CD4-positive, alpha-beta T cell treated with Interleukin-2 at 100 ng/mL for 4 hours (primary cell): ENCODE measurements at places on chromosomes 1 and 21.

GRCh38 chr1:117818456-117818855 is 111.0 kb downstream of the GDAP2 start:
- DNase-seq, result no peak

DNA sequence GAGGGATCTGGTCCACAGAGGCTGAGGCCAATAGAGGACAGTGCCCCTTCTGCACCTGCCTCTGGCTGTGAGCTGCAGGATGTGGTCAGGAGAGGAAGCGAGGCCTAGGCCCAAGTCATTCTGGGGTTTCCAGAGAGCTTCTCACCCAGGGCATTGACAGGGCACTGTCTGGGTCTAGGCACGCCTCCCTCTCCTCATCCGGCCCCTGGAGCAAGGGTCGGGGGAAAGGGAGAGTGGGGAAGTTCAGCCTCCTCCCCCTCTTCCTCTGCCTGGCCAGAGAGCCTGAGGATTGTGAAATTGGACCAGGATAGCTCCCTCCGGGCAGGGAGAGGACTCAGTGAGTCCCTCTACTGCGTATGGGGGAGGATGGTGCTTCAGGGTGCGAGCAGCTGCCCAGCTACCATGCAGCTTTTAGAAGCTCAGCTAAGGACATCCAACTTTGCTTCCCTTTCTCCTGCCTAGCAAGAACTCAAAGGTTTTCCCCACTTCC is 6.3 kb upstream of the INAVA start:
- DNase-seq, result peak; percentile 69

GRCh38 chr1:220817907-220818306 is 31.2 kb downstream of the MTARC1 start:
- DNase-seq, result no peak

GRCh38 chr21:42404539-42404938 is 837 bp downstream of the UBASH3A start:
- no peak for DNase-seq
